CD4-positive, alpha-beta T cell treated with Interferon alpha-2 for 1 hour (primary cell): ENCODE measurements at places on chromosomes 3 and 15.

DNA sequence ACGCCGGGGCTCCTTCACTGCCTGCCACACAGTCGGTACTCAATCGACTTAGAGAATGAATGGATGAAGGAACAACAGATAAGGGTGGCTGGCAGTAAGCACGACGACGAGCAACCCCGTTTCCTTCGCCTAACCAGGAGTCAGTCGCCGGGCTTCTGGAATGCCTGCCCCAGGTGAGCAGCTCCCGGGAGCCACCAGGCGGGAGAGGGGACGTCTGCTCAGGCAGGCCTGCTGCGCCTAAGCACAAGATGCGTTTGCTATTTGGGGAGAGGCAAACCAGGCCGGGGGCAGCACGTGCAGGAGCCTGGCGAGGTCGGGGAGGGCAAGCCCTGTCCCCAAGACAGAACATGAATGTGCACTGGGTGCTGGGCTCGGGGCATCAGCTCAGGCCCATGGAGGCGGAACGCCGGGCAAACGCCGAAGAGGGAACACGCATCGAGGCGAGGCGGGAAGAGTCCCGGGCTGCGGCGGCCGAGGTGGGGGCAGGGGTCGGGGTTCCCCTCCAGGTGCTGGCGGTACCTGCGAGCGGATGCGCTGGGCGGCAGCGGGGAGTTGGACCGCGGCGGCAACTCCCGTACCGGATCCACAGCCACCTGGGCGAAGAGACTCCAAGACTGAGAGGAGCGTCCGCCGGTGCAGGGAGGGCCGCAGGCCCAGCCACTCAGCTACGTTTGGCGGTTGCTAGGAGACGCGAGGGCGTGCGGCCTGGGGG is at the start of gene CFAP92:
CFAP92 (minus strand) TSS at position 616 of the 712 bp plus-strand sequence. CDS start 772 bp downstream, outside the sequence.
- peak; percentile 91 for DNase-seq

DNA sequence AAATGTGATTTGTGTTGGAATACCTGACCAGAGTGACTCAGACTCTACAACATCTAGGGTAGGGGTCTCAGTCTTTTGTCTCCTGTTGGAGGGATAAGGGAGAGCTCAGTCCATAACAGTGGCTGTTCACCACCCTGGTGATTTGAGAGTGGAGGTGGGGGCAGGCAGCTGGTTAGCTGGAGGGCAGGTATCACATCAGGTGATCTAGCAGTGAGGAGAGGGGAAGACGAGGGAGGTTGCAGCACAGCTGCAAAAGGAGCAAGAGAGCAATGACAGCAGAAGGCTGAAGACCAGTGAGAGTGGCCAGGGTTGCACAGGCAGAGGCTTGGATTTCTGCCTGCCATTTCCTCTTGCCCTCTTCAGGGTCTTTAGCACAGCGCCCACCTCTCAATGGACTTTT is 38.4 kb downstream of the PLCL2 start:
- DNase-seq = no peak

DNA sequence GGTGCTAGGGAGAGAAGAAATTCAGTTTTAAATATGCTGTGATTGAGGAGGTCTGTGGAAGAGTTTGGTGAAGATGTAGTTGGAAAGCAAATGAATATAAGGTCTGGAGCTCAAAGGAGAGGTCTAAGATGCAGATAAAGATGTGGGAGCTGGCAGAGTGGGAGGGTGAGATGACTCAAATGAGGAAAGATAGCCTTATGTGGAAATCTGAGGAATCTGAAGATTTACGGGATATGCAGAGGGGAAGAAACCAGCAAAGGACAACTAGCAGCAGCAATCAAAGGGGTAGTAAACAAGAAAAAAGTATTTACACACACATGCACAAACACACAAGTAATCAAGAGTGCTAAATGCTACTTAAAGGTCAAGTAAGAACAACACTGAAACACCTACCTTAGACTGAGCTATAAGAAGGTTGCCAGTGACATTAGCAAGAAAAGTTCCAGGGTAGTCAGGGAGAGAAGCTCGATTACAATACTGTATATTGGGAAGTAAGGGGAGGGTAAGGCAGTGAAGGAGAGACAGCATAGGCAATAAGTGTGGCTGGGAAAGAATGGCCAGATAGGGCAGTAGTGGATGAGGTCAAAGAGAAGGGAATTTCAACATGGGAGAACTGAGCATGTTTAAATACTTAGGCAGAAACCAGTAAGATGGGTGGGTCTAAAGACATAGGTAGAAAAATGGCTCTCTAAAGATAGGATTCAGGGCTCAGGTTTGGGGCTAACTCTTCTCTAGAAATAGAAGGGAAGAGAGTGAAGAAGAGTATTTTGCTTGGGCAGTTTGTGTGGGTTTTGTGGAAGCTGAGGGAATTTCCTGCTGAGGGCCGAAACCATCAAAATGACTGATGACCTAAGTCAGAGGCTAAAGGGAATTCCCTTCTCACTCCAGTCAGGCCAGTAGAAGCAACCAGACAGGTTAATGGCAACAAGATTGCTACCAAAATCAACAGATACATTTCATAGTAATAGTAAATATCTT is 8.9 kb downstream of the CMTM6 start:
- DNase-seq = no peak

DNA sequence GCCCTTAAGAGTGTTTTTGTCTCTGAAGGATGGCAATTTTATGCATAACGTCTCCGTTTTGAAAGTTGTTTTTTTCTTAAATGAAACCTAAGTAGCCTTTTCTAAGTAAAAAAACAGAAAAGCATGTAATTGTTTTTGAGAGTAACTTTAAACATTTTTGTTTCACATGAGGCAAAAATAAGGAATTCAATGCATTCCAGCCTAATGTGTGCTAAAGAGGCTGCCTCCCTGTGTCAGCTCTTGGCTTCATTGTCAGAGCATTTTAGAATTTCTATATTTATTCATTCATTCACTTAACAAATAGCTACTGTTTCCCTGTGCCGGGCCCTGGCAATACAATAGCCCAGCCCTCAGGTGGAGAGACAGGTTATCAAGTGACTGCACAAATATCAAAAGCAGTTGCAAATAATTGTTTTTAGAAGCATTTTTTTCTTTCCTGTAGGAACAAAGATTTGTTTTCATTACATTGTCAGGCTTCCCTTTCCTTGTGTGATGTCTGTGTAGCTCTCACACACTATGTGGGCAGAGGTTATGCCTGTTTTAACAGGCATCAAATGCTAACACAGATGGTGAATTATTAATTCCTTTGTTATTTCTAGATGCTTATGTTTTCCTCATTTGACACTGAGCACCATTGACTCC is 81.9 kb downstream of the CCK start:
- DNase-seq = no peak

GRCh38 chr3:54426381-54426780 is 304.0 kb downstream of the CACNA2D3 start:
- no peak for DNase-seq

DNA sequence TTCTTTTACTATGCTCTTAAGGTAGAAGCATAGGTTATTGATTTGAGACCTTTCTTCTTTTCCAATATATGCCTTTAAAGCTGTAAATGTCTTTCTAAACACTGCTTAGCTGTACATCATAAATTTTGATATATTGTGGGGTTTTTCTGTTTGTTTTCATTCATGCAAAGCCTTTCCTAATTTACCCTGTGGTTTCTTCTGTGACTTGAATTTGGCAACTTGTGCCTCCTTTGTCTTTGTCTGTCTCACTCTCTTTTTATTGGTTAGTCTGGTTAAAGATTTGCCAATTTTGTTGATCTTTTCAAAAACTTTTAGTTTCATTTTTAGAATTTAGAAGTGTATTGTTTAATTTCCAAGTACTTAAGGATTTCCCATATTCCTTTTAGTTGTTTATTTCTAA is 343.1 kb downstream of the OXSM start:
- no peak for DNase-seq

GRCh38 chr3:66101901-66102300 is 63.2 kb upstream of the MAGI1 start:
- no peak for DNase-seq

GRCh38 chr3:56536735-56537134 is 20.2 kb upstream of the CCDC66 start:
- DNase-seq = no peak

DNA sequence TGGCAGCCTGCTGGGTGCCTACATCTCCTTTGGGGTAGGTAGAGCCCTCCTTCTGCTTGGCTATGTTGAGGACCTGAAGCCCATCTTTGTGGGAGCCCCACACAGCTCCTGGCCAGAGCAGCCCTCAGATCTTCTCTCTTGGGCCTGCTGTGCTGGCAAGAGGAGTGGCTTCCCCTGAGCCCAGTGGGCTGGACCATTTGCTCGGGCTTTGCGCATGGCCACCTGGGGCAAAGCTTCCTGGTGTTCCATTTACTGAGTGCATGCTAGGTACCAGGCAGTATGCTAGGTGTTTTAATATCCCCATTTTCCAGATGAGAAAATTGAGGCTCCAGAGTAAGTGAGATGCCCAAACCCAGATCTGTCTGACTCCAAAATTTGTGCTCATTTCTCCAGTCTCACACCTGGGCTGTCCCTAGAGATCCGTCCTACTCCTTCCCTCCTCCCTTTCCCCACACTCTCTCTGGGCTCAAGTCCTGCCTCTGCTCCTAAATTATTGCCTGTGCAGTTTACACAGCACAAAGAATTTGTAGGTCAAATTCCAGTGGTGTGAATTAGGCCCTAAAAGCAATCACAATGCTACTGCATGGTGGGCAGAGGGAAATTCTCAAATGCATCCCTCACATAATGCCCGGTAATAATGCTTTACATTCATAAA is 39.7 kb downstream of the SLC28A1 start:
- no peak for DNase-seq
